ENCODE measurements at places on chromosomes 1 and 21.

DNA sequence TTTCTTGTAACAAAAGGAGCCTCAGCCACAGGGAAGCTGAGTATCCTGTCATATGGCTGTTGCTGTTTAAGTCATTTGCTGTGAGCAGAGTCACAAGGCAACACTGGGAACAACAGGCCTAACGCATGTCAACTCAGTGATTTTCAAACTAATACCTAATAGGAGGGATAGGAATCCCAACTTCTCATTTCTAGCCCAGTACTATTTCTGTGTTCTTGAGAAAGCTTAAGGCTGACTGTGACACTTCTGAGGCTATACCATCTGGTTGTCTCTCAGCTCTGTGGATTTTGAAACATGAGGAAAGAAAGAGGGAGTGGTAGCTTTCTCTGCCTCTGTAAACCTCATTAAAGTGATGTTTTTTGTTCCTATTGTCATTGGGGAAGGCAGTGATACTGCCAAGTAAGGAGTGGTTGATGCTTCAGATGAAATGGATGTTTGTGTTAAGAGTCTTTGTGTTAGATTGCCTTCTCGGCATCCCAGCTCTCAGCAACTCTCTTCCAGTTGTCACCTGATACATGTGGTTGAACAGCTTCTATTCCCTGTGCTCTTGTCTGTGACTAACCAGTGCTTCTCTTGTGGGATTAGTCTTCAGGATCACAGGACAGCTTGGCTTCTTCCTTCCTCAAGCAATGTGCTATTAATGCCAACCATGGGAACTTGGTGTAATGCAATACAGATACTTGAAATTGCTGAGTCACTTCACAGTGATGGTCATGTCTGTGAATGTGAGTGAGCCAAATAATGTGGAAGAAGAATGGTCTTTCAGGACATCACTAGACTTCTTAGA lies 166.8 kb upstream of the IVNS1ABP start:
- DNase-seq = no peak

DNA sequence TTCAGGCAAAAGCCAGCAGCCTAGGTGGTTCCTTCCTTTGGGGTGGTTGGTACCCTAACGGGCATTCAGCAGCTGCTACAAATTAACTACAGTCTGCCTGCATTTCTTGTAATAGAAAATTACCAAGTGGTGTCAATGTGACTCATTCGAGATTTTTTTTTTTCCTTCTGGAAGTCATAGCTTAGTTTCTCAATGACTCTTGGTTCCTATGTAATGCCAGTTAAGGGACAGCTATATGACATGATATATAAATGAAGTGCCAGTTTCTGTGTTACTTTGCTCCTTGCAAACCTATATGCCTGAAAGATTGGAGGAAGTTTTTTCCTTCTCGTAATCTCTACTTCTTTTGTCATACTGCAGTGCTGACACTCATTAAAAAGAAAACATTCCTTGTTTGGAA lies 2.6 kb downstream of the MGST3 start:
- DNase-seq = no peak

GRCh38 chr1:194374649-194375048 lies 1188.2 kb upstream of the B3GALT2 start:
- DNase-seq = no peak

DNA sequence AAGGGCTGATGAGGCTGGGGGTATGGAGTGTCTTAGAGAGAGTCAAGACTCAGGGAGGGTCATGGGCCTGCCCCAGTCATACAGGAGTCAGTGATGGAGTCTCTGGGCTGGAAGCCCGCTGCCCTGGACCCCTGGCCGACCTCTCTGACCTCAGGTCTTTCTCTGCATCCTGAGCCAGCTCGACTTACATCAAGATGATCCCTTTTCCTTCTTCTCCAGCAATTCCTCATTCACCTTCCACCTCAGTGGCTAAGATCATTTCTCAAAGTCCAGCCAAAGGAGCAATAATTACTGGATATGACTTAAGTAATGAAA lies 308.6 kb downstream of the MATN1 start:
- peak; percentile 9 for DNase-seq

- no peak for DNase-seq
Measured at GRCh38 chr1:61585714-61586113, 139.2 kb downstream of the TM2D1 start.

GRCh38 chr21:45156459-45156858 lies 82.1 kb downstream of the ADARB1 start:
- no peak for DNase-seq

DNA sequence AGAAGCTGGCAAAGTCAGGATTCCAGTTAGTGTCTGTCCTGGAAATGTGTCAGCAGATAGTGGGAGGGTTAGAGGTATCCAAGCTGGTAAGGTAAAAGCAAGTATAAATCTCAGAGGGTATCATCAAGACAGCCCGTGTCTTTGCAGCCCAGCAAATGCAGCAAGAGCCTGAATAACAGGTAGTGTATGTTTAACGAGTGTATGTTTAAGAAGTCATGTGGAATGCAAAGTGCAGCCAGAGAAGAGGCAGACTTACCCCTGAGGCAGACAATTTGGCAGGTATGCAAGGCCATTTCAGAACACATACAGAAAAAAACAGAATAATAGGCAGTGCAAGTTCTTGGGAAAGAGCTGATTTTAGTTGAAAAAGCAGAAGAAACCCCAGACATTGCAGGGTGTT lies 411.0 kb upstream of the NEGR1 start:
- DNase-seq = no peak

DNA sequence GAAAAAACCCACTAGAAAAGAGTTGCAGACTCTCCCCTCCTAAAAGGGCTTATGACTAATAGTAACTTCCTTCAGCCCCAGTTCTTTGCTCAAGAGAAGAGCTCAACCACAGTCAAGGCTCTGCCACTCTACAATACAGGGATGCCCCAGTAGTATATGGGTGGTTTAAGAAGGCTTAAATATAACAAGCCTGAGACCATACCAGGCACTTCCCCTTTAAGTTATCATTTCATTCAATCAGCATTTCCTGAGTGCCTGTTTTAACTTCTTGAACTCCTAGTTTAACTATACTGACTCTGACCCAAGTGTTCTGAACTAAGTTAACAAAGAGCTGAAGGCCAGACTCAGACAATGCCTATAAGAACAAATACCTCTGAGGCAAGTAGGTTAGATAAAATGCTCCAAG lies 19.8 kb downstream of the PRPF38A start:
- no peak for DNase-seq

DNA sequence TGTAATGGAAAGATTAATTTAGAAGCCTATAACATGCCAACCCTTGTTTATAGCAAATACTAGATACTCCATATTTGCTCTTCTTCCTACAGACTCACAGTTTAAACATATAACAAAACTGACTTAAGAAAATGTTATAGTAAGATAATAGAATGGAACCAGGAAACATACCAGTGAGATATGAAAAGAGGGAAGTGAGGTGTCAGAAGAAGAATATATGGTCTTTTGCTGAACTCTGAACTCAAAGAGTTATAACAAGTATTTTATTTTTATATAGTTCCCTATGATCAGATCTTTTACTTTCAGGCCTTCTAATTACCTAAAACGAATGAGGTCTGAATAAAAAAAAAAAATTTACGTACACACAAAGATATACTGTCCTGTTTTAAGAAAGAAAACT lies 20.9 kb downstream of the TMED5 start:
- DNase-seq = no peak

DNA sequence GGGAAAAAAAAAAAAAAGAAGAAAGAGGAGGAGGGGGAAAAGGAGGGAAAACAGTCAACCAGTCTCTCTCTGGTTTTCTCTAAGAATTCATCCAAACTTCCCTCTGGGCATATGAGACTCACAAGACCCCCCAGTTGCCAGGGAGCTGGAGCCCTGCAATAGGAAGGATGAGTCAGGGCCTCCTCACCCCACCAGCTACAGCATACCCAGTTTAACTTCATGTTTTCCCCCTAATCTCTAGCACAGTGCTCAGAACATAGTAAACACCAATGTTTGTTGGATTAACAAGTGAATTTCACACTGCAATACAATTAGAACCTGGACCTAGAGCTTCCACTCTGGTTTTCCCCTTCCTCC lies 7.8 kb downstream of the F11R start:
- no peak for DNase-seq

- DNase-seq = no peak
Measured at GRCh38 chr1:86207323-86207722, 50.8 kb upstream of the COL24A1 start.

GRCh38 chr21:23249760-23250159 lies 2251.6 kb downstream of the NCAM2 start:
- DNase-seq = no peak

DNA sequence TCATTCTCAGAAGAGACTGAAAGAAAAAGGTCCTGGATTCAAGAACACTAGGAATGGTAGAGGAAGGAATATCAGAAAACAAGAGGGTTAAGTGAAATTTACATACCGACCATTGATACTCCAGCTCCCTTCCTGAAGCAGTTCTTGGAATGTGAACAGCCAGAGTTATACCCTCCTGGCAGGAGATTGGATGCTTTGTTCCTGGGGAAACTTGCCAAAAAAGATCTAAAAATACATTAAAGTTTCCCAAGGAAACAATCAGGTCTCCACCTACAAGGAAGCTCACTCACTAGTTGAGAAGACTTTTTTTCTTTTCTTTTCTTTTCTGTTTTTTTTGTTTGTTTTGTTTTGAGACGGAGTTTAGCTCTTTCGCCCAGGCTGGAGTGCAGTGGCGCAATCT lies 91.1 kb downstream of the HLX start:
- DNase-seq = no peak

DNA sequence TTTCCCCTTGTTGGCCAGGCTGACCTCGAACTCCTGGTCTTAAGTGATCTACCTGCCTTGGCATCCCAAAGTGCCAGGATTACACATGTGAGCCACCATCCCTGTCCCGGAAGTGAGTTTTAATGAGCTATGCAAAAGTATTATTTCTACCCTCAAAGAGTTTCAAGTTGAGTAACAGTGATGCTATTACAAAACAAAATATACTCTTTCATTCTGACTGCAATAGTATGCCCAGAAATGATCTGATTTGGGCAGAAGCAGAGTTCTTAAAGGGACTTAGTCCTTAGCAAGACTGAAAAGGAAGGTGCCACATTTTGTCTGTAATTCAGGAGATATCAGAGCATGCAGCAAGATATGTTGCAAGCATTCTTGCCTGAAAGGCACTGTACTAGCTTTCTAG lies 375.4 kb downstream of the NUF2 start:
- DNase-seq = no peak

DNA sequence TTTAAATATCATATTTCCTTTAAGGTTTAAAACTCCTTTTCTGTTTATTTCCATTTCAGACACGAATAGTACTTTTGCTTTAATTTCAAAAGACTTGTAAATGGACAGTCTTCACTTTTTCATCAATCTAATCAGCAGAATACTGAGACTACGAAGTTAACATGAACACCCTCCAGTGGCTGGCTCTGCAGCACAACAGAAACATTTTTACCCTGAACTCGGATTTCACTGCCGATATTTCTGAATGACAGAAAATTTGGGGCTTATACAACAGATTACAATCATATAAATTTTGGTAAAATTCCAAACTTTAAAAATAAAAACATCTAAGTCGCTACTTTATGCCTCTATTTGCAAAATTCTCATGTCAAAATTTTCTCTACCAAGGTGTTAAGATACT lies 86.2 kb downstream of the AKT3 start:
- DNase-seq = no peak

- no peak for DNase-seq
Measured at GRCh38 chr1:202254454-202255252, 61.1 kb downstream of the LGR6 start.

DNA sequence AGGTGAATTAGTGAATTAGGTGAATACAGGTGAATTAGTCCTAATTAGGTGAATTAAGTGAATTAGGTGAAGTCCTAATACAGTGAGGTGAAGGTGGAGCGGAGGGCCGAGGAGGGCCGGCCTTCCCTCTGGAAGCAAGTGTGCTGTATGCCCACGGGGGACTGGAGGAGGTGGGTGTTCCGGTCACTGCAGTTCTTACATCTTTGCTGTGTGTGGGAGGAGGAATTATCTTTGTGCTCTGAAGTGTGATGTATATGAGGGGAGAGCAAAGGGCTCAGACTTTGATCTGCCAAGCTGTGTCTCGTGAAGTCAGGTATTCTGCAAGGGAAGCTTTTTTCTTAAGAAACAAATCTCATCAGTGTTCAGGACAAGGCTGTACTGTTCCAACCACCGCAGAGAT lies 45.4 kb downstream of the AGPAT3 start:
- peak; percentile 32 for DNase-seq

GRCh38 chr1:188237573-188238348 lies 1409.0 kb downstream of the PLA2G4A start:
- DNase-seq = no peak

GRCh38 chr1:110259770-110260169 lies 49.7 kb downstream of the KCNC4 start:
- DNase-seq = no peak

GRCh38 chr1:37068897-37069296 lies 34.6 kb upstream of the GRIK3 start:
- DNase-seq = no peak

DNA sequence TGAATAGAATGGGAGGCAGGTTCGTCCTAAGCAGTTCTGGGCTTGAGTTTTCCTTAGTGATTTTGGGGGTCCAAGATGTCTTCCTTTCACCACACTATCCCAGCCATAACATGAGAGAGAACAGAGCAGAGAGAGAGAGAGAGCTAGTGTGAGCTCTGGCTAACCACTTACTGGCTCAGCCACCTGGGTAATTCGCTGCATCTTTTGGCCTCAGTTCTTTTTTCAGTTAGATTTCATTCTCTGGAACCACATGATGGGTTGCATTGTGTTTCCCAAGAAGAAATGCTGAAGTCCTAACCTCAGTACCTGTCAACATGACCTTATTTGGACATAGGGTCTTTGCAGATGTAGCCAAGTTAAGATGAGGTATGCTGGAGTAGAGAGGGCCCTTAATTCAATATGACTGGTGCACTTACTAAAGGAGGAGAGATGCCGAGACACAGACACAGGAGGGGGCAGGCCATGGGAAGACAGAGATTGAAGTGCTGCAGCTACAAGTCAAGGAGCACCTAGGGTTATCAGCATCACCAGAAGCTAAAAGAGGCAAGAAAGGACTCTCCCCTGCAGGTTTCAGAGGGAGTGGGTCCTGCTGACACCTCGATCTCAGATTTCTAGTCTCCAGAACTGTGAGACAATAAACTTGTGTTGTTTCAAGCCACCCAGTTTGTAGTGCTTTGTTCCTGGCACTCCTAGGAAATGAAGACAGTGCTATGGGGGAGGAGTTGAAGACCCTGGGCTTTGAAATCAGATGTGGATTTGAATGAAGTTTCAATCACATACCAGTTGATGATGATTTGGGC lies 26.2 kb upstream of the TARBP1 start:
- DNase-seq = no peak

GRCh38 chr1:77536813-77537212 lies 145.6 kb downstream of the ZZZ3 start:
- DNase-seq = no peak

DNA sequence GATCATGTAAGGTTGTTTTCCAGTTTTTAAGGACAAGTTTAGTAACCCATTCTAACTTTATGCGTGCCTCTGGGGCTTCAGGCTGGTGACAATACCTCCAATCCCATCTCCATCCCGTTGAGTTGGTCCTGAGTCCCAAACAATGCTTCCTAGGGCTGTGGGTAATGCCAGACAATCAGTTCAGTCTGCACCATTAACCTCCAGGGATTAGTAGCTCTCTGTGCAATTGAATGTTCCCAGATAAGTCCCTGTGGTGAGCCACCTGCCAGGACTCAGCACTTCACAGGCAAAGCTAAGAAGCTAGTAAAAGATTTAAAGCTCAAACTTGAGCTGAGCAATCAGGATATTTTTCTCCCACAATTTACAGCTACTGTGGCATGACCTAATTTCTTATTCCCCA lies 462.2 kb upstream of the PTBP2 start:
- no peak for DNase-seq

Measured in GM13976 (cell line).